Urinary bladder (tissue), 4 donors: ENCODE measurements at places on chromosomes 11 and 22. TPM values are rescaled to one million over a fixed set of nuclear protein-coding genes. Genes with fewer than 3 reads are reported as not detected.

DNA sequence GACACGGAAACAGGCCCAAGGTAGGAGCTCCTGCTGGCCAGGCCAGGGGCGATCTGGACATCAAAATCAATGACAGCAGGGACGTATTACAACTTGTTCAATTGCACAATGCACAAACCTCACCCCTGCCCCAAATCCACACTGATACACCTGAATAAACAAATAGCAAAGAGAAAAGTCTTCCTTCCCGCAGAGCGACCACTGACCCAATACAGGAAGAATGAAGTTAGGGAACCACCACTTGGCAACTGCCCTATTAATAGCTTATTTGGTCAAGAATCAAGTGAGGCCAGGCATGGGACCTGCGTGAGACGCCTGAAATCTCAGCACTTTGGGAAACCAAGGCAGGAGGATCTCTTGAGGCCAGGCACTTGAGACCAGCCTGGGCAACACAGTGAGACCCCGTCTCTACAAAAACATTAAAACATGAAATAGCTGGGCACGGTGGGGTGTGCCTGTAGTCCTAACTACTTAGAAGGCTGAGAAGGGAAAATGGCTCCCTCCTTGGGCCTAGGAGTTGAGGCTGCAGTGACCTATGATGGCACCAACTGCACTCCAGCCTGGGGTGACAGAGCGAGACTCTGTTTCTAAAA lies 109.1 kb downstream of the MED15 start:
- no peak for DNase-seq

DNA sequence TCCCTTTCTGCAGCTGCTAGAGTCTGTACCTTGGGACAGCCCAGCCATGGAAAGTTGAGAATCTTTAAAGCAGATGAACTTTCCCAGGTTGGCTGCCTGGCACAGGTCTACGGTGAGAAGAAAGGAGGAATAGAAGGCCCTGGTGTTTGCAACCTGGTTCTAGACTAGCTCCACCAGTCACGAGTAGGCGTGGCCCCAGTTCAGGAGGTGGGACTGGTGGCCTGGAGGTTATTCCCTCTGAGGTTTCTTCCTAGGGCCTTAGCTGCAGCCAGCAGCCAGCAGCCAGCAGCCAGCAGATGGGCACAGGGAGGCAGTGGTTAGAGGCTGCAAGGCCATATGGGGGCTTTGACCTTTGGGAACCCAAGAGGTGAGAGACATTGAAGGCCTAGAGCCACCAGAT lies 40.9 kb downstream of the PRDM11 start:
- no peak for DNase-seq

Gene C1QTNF5
- total RNA-seq: 17.4 TPM

DNA sequence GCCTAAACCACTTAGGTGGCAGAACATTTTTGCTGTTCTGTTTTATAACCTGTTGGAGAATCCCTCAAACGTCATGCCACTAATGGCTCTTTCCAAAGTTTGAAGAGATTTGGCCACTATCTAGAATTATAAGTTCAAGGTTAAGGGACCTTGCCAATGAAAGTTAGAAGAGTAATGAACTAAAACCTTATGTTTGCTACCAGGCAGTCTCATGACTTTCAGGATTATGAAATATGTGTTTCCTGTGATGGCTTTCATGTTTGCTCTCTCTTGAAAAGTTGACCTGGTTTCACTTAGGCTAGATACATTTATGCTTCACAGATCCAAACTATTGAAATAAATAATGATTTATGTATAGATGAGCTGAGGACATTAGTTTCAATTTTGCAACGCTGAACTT lies 340.0 kb downstream of the LRRC4C start:
- no peak for DNase-seq

Gene CELSR1
- total RNA-seq: 4.5 TPM

Gene CATSPER1
- total RNA-seq: not detected

Gene CTR9
- 38.3 TPM for total RNA-seq

- no peak for DNase-seq
Observed at GRCh38 chr22:23562186-23562585, 17.9 kb downstream of the IGLL1 start.

Gene CLTCL1
- 7.0 TPM for total RNA-seq

- no peak for DNase-seq
Observed at GRCh38 chr11:111322534-111322933, 24.2 kb downstream of the POU2AF3 start.

DNA sequence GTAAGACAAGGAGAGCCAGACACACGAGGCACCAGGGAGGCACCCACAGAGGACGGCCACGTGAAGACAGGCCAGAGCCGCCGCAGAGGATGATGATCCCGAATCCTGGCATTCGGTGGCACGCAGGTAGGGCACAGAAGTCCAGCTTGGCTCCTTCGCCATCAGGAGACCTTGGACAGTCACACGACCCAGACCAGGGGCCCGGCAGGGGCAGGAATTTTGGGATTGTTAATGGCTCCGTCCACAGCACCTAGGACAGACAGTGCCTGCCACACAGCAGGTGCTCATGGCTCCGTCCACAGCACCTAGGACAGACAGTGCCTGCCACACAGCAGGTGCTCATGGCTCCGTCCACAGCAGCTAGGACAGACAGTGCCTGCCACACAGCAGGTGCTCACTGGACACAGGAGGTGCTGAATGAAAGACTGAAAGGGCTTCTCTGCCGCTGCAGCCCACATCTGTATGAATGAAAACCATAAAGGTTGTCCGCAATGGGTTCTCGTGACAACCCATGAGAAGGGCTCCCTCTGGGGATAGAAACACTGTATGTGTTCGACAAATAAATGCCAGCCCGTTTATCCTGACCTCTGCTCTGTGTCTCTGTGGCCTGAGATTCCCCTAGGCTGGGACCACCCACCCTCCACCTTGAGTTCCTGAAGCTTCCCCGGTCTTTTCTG lies 341.6 kb downstream of the CTTN start:
- DNase-seq: no peak

DNA sequence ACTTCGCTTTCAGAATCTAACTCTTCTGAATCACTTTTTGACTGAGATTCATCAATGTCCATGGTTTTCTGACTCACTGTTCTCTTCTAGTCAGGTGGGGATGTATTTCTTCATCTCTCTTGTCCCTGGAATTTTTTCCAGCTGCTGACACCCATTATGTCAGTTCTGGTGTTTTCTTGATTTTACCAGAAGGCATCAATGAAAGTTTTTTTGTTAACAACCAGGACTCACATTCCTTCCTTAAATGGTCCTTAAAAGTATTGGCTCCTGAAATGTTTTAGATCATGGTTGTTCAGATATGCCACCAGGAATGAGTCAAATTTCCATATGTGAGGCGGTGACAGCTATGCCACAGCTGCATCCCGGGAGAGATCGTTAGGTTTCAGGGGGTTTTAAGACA lies 12.9 kb downstream of the MICAL2 start:
- no peak for DNase-seq

Gene OR8D4
- 0.21 TPM for total RNA-seq

- DNase-seq: no peak
Observed at GRCh38 chr11:117187007-117187406, 8.5 kb downstream of the SIDT2 start.

Gene VSIG2
- 27.5 TPM for total RNA-seq
